NCI-H2081 (cell line): ENCODE measurements at places on chromosomes 2 and 18.
A peak's percentile ranks its signal among the peaks of the same experiment; 100 is the strongest.

DNA sequence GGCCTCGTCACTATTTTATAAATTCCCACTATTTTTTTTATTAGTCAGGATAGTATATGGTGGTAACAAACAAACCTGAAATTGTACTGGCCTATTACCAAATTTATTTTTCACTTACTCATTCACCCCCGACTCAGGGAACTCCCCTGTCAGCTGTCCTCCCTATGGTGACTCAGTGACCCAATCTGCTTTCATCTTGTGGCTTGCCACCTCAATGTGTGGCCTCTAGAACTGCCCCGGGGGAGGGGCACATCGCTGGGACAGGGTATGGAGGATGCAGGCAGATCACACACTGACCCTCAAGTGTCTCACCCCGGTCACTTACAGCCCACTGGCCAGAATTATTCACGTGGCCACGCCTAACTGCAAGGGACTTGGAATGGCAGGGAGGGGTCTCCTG is 71.6 kb downstream of the ACTR2 start:
- no peak for DNase-seq

DNA sequence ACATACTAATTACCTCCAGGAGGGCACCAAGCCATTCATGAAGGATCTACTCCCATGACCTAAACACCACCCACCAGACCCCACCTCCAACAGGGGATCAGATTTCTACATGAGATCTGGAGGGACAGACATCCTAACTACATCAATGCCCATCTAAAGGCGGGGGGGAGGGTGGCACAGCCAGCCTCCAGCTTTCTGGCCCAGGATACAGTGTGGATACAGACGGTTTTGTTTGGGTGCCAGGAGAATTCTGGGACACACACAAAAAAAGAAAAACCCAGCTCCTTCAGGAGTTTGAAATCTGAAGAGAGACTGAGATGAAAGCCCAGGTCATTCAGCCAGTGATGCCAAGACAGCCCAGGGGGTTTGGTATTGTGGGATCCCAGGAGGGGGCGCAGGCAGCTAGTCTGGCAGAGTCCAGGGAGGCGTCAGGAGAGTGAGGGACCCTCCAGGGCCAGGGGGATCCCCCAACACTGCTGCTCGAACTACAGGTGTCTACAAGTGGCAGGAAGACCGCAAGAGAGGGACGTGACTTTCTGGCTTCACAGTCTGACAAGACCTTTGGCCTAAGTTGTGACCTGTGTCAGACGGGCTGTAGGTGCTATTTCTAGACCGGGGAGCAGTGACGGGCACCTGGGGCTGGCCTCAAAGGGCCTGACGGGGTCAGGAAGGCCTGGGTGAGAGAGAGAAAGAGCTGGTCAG is 62.1 kb downstream of the NDUFA10 start:
- no peak for DNase-seq

DNA sequence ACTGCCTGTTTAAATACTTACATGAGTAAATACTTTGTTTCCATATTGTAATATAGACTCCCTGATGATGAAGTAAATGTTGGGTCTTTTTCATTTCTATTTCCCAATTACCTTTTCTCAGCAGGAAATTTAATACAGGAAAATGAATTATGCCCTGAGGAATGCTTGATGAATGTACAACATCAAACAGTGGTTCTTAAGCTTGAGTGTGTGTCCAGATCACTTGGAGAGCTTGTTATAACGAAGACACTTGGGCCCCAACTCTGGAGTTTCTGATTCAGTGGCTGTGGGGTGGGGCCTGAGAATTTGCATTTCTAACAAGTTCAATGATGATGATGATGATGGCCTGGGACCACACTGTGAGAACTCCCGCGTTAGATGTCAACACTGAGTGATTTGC is 7.1 kb upstream of the ME2 start:
- no peak for DNase-seq

- DNase-seq: no peak
Measured at GRCh38 chr2:141341444-141341843, 789.4 kb downstream of the LRP1B start.

DNA sequence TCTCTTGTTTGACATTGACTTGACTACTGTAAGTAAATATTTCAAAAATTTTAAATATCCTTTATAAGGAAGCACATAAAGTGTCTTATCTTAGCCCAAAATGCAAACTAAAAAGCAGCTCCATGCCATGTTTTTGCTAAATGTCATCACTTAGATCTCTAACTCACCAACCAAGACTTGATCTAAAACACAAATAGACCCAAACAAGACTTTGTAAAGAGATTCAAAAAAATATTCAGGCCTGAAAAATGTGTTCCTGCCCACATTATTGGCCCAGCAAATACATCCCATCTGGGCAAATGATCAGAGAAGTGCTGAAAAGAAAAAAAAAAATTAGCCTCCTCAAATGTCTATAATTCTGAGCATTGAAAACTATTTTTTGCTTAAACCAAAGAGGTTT is 187.6 kb downstream of the MREG start:
- no peak for DNase-seq

DNA sequence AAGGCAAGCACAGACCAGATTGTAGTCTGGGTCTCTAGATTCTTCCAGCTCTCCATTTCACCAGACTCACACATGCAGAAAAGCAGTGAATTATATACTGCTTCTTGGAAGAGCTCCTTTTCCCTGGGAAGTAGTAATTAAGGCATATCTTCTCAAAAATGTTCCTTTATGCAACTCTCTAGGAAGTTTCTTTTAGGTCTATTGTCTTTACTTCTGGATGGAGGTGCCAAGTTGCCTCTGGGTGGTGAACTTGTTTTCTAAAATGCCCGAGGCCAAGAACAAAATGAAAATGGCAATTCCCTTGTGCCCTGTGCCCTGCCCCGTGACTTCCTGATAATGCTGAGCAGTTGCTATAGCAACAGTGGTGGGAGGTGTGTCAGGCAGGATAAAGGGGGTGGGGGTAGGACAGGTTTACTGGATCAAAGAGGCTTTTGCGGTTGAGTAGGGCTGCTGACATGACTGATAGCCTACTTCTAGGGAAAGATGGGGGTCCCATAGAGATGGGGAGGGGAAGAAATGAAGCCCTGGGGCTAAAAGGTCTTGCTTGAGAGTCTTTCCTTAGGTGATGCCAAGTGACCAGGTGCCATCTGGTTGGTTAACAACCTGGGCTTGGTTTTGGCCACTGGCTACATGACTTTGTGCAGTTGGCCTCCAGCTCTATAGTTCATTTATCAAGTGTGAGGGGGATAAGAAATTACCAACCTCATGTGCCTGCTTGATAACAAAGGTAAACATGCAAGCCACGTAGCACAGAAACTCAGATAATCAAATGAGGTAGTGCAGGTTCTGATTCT is 11.8 kb downstream of the IGFBP2 start:
- DNase-seq: no peak

DNA sequence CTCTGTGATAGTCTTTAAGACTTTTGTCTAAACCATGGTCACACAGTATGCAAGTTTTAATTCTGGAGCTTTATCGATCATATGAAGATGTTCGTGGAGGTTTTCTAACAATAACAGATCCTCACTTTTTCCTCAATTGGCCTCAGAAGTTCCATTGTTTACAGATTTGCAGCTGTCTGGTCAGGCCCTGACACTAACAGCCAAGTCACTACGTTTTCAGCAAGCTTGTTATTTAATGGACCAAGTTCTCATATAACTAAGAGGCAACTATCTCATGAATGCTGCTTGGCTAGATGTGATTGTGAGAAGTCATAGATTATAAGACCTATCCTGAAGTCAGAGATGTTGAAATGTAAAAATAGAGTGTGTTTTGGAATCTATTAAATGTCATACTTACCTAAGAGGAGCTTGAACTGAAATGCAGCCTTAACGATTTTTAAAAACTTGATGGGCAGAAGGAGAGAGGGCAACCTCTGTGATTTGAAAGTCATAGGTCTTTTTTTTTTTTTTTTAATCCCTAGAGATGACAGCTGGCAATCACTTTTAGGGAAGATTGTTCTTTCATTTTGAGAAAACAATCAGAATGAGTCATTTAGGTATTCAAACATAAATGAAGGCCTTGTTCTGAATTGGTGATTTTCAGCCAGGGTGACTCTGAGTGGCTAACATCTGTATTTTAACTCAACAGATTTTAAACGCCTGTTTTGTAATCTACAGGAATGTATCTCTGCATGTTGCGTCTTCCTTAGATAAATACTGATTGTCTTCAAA is 48.4 kb upstream of the NEMP2 start:
- no peak for DNase-seq

DNA sequence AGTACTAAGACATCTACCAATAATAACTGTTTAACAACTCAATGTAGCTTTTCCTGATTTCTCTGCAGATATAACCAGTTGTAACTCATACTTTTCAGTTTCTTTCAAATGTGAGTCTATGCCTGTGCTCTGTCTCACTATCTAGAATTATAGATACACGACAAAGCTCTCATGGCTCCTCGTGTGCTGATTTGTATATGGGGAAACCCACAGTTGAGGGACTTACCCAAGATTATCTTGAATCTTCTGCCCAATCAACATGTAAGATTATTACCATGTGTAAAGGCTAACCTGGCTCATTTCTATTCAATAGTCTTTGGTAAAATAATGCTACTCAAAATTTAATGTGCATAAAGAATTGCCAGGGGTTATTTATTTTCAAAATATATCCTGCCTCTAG is 554.4 kb downstream of the FBXO15 start:
- no peak for DNase-seq

DNA sequence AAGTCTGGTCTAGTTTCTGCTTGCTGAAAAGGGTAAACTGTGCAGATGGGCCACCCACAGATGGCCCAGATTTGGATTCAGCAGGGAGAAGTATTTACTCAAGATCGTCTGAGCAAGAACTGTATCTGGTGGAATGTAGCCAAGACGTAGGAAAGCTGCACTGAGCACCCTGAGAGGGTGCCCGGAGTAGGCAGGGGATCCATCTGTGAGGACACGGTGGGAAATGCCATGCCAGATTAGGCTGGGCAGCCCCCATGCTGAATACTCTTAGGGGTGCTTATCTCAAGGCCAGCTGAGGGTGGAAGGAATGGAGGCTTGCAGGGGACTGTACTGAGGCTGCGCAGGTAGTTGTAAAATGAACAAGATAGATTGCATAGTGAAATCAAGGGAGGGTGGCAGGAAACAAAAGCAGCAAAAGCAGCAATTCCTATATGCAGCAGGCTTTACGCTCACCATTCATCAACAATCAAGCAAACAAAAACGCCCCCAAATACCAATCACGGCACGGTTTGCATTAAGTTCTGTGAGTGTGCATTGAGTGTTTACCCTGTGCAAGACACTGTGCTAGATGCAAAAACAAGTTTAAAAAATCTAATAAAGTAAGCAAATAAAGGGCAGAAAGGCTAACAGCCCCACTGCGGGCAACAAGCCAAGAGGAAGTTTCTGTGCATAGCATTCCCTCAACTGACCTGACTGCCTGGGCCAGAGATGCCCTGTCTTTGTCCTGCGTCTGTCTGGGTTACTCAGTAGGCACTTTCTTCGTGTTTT is 32.2 kb upstream of the LPIN2 start:
- DNase-seq: no peak

DNA sequence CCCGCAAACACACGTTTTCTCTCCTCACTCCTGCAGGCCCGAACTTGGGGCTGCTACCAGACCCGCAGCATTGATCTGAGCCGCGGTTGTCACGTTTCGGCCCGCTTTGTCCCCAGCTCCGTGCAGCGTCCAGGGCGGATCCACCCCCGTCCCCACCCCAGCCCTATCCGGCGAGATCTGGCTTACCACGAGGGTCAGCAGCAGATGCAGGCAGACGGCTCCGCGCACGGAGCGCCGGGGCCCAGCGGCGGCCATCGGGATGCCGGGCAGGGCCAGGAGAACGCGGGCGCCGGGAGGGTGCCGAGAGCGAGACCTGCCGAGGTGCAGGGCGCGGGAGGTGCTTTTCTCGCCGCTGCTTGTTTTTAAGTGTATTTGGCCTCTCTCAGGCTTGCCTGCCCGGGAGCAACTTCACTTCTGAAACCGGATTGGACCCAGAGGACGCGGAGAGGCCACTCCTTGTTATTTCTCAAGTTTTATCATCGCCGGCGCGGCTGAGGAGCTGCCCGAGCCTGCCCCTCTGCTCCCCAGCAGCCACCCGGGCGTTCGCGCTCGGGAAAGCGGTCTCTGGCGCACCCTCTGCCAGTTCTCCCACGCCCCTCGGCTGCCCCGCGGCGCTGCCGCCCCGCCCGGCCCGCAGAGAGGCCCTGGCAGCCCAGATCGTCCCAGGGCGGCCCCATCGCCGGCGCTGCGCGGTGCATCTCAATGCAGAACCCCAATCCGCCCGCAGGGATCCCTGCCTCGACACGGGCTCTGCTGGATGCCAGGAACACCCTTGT is at the start of gene DSC3:
Gene DSC3, minus strand, starts transcription at position 337 of the 776 bp plus-strand sequence. Its CDS starts 82 bp downstream, at position 255.
- peak; percentile 19 for DNase-seq

DNA sequence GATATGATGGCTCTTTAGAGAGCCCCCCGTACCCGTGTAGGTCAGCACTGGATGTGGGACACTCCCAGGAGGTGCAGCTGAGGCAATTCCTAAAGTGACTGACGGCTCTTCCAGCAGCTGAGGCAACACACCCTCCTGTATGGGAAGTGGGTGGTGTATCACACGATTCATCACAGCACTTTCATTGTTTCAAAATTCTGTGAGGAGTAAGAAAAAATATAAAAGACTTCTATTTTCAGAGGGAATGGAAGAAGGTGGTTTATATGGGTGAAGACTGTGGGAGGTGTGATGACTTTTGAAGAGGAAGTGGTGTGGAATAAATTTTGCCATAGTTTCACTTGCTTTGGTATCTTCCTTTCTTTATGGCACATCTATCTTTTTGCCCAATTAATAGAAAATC is 22.3 kb downstream of the QPCT start:
- DNase-seq: no peak

- DNase-seq: no peak
Measured at GRCh38 chr18:36655074-36655473, 173.7 kb downstream of the TPGS2 start.

- peak; percentile 29 for DNase-seq
Measured at GRCh38 chr18:64330161-64330560, 181.3 kb upstream of the LINC00305 start.

GRCh38 chr18:50724751-50725151 is 95.1 kb downstream of the MRO start:
- DNase-seq: no peak

- DNase-seq: no peak
Measured at GRCh38 chr2:188068093-188068492, 223.6 kb upstream of the GULP1 start.

DNA sequence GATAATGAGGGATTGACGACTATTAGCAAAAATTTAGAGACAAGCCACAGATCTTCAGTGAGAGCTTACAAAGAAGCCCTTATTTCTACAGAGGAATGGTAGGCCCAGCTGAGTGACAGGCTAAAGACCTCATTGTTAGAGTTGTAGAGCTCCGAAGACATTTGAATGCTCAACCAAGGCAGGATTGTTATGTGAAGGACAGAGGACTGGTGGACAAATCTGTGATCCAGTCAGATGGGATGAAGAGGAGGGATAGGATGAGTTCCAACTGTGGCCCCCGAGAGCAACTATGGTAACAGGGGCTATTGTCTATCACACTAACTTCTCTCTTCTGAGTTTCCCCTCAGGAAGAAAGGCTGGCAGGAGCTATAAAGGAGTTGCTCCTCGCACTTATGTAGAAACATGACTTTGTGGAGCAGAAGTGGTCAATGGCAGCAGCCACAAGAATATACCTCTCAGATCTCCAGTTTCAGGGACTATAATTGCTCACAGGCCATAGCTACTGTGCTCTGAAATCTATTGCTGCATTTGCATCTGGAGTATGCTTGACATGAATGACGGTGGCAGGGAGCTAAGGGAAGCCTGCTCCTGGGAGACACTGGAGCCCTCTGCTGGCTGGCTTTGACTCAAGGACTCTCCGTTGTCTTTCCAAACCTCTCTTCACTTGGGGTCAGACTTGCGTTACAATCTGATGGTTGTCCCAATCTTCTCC is 50.3 kb upstream of the GREB1L start:
- DNase-seq: peak; percentile 54

GRCh38 chr18:48454261-48454757 is 45.1 kb upstream of the ZBTB7C start:
- DNase-seq: no peak
